HFFc6 (cell line): ENCODE measurements at places on chromosomes 6 and 20. TPM values are rescaled to one million over a fixed set of nuclear protein-coding genes. Genes with fewer than 3 reads are reported as not detected.

DNA sequence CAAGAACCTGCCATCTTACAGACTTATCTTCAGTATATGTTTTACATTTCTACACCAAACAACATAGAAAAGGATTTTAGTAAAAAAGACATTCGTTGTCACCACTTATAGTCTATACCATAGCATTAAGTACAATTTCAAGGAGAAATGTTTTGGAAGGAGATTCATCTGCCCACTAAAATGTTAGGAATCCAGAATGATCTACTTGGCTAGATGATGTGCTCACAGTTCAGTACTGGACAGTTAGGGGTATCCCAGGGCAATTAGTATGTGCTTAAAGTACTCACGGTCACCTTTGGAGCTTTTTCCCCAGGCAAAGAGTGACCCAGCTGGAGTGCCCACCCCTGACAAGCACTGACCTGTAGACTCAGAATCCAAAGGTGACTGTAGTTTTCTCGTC is 222.9 kb downstream of the SLC24A3 start:
- no peak for DNase-seq

GRCh38 chr20:21682521-21682954 is 22.9 kb upstream of the PAX1 start:
- no peak for DNase-seq

Gene PARD6B
- total RNA-seq = 0.29 to 0.44 TPM (median 0.43 TPM) in 3 replicates

DNA sequence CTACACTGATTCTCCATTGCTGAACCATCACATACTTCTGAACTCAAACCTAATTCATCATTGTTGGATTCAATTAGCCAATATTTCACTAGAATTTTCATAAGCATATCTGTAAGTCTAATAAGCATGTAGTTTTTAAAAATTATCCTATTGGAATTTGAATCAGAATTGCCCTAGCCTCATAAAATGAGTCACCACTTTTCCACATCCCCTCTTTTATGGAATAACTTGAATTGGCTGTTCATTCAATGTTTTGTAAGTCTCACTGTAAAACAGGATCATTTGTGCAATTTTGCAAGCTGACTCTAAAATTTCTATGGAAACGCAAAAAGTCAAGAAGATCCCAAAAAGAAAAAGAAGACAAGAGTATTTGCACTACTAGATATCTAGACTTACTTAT is 141.0 kb downstream of the HACE1 start:
- DNase-seq = no peak

DNA sequence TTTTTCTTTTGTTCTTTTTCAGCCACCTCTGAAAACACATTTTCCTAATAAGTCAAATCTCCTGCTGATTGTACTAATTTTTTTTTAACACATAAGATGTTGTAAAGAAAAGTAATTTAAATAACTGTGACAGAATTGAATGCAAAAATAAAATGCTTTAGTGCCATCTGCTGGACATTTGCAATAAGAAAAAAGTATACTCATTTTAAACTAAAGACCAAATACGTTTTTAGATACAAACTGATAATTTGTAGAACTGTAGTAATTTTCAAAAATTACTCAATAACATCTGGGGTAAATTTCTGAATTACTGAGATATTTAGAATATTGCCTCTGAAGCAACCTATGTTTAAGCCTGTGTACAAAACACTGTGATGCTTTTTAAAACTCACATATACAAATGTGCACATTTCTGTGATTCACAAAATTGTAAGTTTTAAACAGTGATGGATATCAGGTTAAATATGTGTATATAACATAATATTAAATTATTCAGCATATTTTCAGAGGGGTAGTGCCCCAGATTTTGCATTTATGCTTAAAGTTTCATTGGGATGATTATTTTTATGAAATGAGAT is 198.7 kb downstream of the RIMS1 start:
- DNase-seq = no peak

- DNase-seq = no peak
Observed at GRCh38 chr6:43934183-43934802, 164.3 kb downstream of the VEGFA start.

Gene SOBP
- 0.15 TPM in 2 of 3 replicates, not detected in the other for total RNA-seq
